Stimulated activated CD4-positive, alpha-beta T cell treated with anti-CD3 and anti-CD28 coated beads, Interleukin-4, amount 100 ng/mL, for 4 hours (primary cell): ENCODE measurements at places on chromosomes 5 and 9.

DNA sequence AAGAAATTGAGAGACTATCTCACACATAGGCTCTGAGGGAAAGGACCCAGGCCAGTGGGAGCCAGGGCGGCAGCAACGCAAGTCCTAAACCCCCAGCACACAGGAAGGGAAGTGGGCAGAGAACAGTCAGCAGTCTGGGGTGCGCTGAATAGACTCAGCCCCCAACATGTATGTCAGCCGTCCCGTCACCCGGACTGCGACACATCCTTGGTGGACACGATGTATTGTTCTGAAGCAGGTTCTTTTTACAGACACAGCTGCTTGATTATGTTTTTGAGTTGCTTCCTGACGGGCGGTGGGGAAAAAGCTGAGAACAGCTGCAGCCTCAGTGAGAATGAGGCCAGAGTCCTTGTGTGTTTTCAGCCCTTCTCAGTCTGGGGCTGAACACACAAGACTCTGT, 64.1 kb upstream of the CXCL14 start:
- DNase-seq: no peak

DNA sequence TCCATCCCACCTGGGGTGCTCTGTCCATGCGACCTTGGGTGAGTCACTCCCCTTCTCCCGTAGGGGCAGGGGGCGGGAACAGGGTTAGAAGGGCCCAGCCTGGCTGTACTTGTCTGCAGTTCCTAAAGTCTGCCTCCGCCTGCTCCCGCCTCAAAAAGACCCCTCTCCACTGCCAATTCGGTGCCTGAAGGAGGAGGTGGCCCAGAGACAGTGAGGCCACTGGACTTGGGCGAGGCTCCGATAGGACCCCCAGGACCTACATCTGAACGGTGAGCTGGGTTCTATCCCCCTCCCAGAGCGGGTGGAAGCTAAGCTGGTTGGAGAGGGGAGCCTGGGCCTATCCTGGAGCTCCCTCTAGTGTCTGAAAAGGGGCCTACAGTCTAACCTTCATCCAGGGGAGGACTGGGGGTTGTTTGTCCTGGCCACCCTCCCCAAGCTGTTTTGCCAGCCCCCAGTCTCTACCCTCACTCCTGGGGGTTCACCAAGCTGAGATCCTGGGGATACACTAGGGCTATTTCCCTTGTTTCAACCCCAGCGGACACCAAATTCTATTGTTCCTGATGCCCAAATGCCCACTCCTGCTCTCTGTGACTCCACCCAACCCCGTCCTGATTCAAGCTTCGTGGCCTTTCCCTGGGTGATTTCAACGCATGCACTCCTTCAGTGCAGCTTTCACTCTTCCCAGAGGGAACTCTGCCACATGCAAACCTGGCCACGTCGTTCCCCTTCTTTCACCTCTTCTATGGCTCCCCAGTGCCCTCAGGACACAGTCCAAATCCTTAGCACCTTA, 6.1 kb upstream of the CRB2 start:
- peak; percentile 44 for DNase-seq

DNA sequence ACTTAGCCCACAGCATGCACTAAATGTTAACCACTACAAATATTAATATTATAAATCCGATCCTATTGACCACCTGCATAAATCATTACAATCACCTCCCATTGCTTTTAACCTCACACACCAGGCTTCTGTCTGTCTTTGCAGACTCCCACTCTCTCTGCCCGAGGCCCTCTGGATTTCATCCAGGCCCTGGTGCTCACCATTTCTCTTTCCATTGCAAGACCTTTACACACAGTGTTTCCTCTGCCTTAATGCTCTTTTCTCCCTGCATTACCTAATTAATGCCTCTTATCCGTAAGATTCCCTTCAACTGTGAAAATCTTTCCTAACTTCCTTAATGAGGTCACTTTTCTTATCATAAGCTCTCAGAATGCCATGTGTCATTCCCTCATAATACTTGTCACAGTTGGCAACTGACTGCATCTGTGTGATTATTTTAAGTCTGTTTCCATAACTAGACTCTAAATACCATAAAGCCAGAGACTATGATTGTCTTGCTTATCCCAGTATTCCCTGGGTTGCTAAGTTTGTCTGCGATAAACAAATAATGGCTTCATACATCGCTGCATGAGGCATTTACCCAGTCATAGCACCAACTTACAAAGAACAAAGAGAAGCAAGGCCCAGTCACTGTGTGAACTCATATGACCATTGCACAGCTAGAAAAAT, 155.1 kb downstream of the CCDC192 start:
- no peak for DNase-seq

- no peak for DNase-seq
These were observed 9.3 kb upstream of the RBM22 start for GRCh38 chr5:150710165-150710564.

GRCh38 chr9:26210338-26210851, 532.2 kb upstream of the TUSC1 start:
- DNase-seq: no peak

- peak; percentile 73 for DNase-seq
These were observed 71.5 kb downstream of the ANKRD33B start for GRCh38 chr5:10635257-10635866.

DNA sequence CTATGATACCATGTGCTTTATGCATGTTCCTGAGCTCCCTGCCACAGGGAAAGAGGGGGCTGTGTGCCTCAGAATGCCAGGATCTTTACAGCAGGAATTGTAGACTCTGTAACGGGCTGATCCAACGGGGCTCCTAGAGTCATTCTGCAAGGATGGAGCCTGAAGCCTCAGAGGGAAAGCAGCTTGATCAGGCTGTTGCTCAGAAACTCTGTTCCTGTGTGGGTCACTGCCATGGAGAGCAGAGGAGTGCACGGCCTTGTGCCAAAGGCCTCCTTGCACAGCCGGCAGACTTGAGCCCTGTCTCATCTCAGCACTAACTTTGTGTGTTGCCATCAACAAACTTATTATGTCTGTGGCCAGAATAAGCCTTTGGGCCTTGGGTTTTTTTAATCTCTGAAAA, 51.8 kb downstream of the AMBP start:
- no peak for DNase-seq

GRCh38 chr5:114477816-114478334, 116.0 kb downstream of the KCNN2 start:
- no peak for DNase-seq

GRCh38 chr9:70147651-70148050, 104.0 kb downstream of the MAMDC2 start:
- DNase-seq: no peak

DNA sequence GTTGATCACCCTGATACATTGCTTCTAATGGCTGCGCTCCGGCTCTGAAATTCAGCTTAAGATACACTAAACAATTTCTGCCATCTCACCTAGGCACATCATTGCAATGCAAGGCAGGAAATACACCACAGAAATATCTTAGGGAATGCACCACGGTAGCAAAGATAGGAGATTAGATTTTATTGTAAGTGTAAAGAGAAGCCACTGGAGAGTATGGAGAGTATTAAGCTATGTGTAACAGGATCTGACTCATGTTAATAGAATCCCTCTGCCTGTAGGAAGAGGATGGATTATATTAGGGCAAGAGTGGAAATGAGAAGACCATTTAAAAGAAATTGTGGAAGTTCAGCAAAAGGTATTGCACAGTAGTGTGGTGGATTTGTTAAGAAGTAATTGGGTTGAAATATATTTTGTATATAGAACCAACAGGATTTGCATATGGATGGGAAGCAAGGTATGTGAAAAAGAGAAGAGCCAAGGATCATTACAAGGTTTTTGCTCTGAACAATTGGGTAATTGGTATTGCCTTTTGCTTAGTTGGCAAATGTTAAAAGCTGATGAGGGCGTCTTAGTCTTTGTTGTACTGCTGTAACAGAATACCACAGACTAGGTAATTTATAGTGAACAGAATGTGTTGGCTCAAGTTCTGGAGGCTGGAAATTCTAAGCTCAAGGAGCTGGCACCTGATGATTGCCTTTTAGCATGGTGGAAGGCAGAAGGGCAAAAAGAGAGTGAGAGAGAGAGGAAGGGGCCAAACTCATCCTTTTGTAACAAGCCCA, 636.1 kb downstream of the PSAT1 start:
- DNase-seq: no peak

DNA sequence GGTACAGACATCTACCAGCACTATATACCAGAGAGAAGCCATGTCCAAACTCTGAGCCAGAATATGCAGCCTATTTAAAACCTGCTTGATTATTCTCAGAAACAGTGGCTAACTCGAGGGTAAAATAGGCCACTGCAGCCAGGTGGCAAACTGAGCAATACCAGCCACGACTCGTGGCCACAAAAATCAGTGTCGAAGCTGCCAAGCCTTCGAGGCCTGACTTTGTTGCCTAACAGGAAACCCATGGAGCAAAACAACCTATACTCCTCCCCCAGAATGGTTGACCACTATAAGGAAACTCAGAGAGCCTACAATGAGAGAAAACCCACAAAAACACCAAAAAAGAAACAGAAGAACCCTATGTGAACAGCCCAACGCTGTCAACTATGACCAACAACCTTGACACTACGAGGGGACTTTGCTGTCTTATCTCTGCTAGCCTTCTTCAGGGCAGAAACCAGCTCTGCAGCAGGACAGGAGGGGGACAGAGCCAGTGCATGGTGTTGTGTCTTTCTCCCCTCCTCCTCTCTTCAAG, 133.8 kb downstream of the TMEM174 start:
- no peak for DNase-seq

DNA sequence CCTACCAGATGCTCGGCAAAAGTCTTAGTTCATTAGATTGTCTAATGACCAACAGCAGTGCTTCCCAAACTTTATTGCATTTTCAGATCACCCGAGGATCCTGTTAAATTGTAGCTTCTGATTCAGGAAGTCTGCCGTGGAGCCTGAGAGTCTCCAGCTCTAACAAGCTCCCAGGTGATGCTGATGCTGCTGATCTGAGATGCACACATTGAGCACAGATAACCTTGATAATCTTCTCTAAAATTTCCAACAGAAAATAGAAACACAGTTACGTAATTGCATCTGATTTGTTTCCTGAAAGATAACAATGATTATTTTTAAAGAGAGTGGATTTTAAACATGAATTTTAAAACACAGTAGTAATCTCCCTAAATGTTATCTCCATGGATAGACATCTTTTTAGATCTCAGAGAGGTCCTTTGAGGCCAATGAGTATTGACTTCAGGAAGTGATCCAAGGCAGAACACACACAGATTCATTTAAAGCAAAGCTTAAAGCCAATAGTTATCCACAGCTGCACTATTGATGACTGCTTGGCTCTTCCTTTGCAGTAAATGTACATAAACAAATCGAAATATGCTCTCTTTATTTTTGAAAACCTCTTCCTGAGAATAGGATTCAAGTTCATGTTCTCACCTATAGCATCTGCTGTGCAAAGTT, 122.8 kb upstream of the TNPO1 start:
- no peak for DNase-seq

GRCh38 chr5:96812851-96813250, 5.1 kb upstream of the ERAP1 start:
- no peak for DNase-seq

DNA sequence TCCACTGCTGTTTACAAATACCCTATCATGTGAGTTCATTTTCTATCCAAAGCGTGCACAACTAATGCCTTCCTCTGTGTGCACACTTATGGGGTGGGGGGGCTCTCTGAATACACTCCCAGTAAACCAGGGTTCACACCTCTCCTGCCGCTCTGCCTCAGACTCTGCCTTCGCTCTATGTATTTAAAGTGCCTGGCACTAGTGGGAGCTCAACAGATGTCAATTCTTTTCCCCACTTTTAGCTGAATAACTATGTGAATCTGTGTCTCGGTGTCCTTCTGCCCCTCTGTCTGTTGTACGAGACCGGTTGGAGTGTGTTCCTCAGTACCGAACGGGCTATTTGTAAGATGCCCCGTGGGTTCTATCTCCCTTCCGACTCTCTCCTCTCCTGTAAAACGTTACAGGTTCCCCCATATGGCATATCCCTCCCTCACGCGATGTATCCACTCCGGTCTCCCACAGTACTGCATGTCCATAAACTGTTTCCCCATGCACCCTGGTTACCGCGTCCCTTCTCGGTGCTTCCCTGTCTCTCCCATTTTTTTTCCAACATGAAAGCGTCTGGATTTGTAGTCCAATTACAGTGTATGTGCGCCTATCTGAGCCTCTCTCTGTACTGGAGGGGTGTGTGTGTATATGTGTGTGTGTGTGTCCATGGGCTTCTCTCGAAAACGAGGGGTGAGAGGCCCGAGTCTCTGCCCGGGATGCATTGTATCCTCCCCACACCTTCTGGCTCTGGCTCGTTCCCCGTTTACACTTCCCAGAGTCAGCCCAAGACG, 1.6 kb downstream of the ELL2 start:
- DNase-seq: no peak

DNA sequence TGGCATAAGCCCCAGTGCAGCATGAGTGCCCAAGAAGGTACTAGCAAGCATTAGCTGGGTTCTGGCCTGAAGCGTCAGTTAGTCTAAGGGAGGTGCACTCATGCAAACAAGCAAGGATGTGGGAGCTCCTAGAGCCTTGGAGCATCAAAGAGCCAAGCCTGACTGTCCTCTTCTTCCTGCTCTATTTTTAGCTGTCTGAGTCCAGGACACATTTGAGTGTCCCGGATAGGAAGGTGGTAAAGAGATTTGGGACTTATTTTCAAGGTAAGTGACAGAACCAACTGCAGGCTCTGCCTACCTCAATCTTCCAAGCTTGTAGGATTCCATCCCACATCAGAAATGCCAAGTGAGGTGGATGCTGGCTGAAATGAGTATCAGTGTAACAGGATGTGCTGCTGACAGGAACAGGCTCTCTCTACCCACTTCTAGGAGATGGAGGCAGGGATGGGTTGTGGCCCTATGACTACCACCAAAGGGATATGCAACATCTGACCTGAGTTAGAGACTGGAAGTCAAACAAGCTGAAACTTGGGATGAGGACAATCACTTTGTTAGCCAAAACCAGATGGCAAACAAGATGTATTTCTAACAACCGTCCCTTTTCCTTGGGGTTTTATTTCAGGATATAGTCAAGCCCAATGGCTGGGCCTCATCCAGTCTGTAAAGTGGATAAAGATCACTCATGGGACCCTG, 15.1 kb downstream of the MACROH2A1 start:
- DNase-seq: no peak

DNA sequence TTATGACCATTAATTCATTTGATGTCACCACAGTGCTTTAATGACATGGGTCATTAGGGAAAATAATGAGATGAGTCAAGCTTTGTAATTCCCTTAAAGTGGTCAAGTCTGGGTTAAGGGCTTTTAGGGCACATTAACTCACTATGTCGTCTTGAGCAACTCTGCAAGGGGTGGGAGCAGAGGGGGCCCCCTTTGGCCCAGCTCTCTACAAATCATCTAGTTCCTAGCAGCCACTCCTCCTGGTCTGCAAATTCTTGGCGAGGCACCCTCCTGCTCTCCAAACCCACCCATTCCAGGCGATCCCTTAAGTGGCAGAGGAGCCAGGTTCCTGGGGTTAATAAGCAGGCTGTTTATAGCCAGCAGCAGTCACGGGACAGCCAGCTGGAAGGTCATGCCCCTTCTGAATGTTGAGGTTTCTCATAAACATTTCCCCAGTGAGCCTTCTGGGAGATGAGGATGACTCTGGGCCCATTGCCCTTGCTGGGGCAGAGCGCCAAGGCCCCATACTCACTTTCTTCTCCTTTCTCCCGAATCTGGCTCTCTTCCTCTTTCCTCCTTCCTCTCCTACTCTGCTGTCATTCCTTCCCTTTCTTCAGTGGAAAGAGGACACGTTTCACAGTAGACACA, 14.3 kb upstream of the GPX3 start:
- DNase-seq: no peak
